A549 treated with CpdA at 1 μM for 4 hours (cell line): ENCODE measurements at places on chromosomes 5 and 9. TPM values are rescaled to one million over a fixed set of nuclear protein-coding genes. Genes with fewer than 3 reads are reported as not detected.

The RAD1 gene
- total RNA-seq = 31.0 to 40.9 TPM (median 35.0 TPM) in 5 replicates

The MOCS2 gene
- 34.7 to 40.6 TPM (median 36.0 TPM) in 5 replicates for total RNA-seq

The PCDHAC2 gene
- total RNA-seq = 2.3 to 4.8 TPM (median 2.6 TPM) in 5 replicates

The SEC61B gene
- 289 to 343 TPM (median 319 TPM) in 5 replicates for total RNA-seq

The PCDHGA5 gene
- total RNA-seq = 0.11 to 0.17 TPM (median 0.15 TPM) in 5 replicates

The RGS7BP gene
- not detected in 5 replicates for total RNA-seq

The RNF224 gene
- total RNA-seq = 0.10 to 0.24 TPM (median 0.20 TPM) in 5 replicates

The AJM1 gene
- total RNA-seq = 3.1 to 4.3 TPM (median 4.0 TPM) in 5 replicates

The LPCAT1 gene
- 136 to 171 TPM (median 154 TPM) in 5 replicates for total RNA-seq

The SHROOM1 gene
- 7.8 to 11.0 TPM (median 9.6 TPM) in 5 replicates for total RNA-seq

The PCDHGC5 gene
- 0.05 TPM in 1 of 5 replicates, not detected in the others for total RNA-seq

The TLR4 gene
- 0.06 to 0.34 TPM (median 0.10 TPM) in 5 replicates for total RNA-seq

The PCDHGA10 gene
- 0.01 TPM in 1 of 5 replicates, not detected in the others for total RNA-seq

The FABP6 gene
- 0.79 to 1.7 TPM (median 0.92 TPM) in 5 replicates for total RNA-seq
